Activated CD4-positive, alpha-beta T cell treated with anti-CD3 and anti-CD28 coated beads, Interleukin-2, amount 50 U/mL, for 1 hour (primary cell): ENCODE measurements at places on chromosomes 4 and X.

GRCh38 chrX:39258331-39258730 lies 457.1 kb downstream of the MID1IP1 start:
- no peak for DNase-seq

GRCh38 chr4:116561768-116562167 lies 523.6 kb downstream of the TRAM1L1 start:
- DNase-seq, result no peak

DNA sequence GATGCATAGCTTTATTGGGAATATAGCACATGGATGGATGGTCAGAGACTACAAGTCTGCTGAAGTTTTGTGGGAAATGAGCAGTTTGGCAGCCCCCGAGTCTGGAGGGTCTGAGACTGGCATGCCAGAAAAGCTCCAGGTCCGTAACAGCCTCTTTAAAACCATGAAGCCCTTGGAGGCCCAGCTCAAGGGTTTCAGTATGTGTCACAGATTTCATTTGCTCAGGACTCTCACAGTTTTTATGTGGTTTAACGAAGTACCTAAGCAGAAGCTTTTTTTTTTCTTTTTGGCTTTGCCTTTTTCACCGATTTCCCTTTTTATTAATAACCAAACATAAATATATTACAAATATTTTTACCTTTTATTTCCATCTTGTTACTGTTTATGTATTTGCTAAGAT lies 30.6 kb upstream of the TMEM184C start:
- no peak for DNase-seq

GRCh38 chrX:134375691-134376090 lies 84.3 kb upstream of the HPRT1 start:
- DNase-seq, result no peak

DNA sequence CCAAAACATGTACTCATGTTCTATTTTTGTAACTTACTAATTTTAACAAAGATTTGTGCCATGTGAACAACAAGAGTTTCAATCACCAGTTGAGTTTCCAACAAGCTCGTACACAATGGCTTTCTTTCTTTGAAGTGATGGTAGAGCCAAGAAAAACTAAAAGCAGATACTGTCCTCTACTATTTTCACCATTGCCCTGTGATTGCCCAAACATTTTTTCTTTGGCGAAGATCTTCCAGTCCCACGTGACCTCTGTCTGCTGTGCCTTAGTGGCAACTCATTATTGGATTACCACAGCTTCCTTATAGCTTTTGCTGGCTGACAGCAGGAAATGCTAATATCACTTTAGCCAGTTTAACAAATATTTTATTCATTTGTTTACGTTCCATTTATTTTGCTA lies 1147.1 kb downstream of the STIM2 start:
- no peak for DNase-seq

- DNase-seq, result no peak
Measured at GRCh38 chr4:113080050-113080449, 30.6 kb downstream of the ANK2 start.

GRCh38 chrX:29687687-29688086 lies 527.7 kb upstream of the MAGEB2 start:
- DNase-seq, result no peak

GRCh38 chrX:150849486-150849885 lies 49.0 kb downstream of the CD99L2 start:
- no peak for DNase-seq

DNA sequence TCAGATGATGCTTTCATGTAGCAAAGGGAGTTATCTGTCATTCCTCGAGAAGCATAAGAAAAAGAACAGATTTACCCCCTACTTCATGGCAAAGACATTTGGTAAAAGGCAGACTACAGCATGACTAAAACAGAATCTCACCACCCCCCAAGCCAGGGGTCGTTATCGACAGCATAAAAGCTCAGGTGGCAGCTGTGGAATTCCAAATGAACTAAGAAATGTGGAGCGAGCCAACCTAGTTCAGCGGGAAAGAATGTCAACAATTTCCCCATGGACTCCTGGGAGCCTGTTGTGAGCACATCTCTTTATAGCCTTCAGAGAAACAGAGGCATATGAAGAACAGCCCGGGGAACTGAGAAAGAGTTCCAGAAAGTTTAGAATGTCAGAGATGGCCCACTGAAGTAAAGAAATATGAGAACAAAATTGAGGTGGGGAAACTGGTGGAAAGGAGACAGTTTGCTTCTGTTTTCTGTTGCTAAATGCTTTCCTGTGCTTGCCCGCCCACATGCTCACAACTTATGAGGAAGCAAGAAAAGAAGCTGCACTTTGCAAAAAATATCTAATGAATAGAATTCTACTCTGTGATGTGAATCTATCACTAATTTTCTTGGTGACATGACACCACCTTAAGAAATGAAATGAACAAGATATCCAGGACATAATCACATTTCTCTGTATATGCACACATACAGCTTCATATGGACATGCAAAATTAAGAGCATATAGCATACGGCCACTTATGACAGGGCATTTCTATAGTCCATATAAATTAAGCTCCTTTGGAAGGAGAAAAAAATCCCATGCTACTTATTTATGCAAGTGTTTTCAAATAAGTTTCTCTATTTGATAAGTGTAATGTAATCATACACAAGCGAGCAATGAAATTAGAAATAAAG lies 135.3 kb upstream of the MID1 start:
- DNase-seq, result no peak
